ENCODE measurements at places on chromosomes 2 and 18.

- DNase-seq, result no peak
Observed at GRCh38 chr18:74630804-74631203, 33.1 kb downstream of the ZNF407 start.

DNA sequence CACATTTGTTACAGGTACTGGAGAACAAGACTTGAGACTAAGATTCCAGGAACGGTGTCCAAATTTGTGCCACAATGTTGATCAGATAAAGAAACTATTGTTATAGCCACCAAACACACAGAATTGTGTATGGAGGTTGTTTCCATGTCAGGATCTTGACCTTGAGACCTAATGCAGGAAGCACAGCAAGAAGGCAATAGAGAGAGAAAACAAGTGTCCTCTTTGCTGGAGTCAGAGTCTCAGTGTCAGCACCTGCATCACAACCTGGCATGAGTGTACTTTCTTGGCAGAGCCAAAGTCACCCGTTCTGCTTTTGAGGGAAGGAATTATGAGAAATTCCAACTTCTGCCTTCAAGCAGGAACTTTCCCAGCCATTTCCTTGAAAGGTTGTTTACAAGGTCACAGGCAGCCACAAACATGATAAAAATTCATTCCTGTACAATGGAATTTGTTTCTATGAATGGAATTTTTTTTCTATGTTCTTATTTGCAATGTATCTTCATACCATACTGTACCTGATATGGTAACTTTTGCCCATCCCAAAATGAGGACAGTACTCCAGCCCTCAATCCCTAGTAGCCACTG is 118.4 kb downstream of the PKP4 start:
- DNase-seq, result no peak

GRCh38 chr2:38098421-38099098 is 22.6 kb upstream of the CYP1B1 start:
- DNase-seq, result no peak

GRCh38 chr2:143431316-143431715 is 302.1 kb downstream of the ARHGAP15 start:
- no peak for DNase-seq

GRCh38 chr2:171407676-171408044 is 26.1 kb downstream of the METTL8 start:
- no peak for DNase-seq

- DNase-seq, result peak; percentile 23
Observed at GRCh38 chr2:157336137-157337010, 10.8 kb upstream of the ERMN start.

All from activated naive CD4-positive, alpha-beta T cell treated with anti-CD3 and anti-CD28 coated beads, Interleukin-2, amount 50 U/mL, for 16 hours (primary cell).